ENCODE measurements at places on chromosomes 4 and X.

DNA sequence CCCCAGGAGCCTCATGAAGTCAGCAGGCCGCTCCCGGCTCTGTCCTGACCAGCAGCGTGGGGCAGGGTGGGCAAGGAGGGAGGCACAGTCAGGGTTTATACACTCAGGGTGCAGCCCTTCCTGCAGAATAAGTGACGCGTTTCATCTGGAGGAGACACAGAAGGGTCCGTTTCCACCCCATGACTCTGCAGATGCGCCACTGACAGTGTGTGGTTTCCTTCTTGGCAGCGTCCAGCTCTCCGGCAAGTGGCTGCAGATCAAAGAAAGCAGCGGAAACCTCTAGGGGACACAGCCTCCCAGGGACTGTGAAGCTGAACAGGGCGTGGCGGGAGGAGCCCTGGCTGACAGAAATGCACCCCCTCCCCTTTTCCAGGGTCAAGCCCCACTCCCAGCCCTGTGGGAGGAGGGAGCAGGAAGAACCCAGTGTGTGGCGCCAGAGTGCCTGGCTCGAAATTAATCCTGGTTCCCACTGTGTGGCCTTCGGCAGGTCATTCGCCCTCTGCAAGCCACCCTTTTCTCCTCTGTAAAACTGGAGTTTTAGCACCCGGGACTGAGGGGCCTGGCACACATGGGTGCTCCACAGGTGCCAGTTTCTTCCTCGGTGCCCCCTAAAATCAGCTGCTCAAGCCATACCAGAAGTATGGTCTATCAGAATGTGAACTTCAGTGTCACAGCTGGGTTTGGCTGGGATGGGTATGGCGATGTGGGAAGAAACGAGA lies 17.3 kb upstream of the TBC1D14 start:
- no peak for DNase-seq

DNA sequence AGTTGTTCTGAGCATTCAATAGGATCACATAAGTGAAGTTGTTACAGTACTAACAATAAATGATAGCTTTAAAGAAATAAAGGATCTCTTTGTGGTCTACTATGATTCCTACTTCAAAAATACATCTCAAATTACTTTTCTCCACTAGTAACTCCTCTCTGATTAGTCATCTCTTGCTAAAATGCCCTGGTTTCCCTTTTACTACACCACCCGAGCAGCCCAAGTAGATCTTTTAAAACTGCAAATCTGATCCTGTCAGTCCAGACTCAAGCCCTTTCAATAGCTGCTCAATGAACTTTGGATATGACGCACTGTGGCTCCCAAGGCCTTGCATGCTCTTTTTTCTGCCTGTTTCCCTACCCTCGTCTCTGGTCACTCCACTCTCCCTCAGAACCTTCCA lies 97.5 kb downstream of the MAOA start:
- DNase-seq = peak; percentile 0

DNA sequence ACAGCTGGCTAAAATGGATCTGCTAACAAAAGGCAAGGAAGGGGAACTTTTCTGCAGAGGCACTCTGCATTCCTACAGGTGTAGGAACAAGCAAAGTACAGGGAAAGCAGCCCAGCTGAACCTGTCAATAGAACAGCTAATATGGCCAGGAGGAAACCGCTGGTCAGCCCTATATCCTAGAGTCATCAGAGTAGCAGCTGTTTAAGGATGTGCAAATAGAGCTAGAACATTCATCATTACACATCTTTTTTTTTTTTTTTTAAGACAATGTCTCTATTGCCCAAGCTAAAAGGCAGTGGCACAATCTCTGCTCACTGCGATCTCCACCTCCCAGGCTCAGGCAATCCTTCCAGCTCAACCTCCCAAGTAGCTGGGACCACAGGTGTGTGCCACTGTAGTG lies 163.0 kb downstream of the BTC start:
- peak; percentile 49 for DNase-seq

DNA sequence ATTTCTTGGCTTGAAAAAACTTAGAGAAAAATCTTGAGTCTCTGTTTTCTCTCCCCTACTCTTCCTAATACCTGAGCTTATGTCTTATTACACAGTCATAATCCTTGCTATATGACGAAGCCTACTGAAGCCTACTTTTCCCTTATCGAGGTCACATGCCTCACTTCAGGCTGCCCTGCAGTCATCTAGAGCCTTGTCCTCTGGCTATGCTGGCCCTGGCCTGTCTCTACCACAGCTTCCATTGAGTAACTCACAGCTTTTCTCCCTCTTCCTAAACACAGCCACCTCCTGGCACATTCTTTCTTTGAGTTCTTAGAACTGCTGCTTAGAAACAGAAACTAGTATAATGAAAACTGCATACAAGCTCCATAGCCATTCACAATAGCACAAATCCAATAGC lies 1698.3 kb downstream of the STIM2 start:
- no peak for DNase-seq

- DNase-seq = no peak
Measured at GRCh38 chr4:127236889-127237288, 395.9 kb upstream of the INTU start.

DNA sequence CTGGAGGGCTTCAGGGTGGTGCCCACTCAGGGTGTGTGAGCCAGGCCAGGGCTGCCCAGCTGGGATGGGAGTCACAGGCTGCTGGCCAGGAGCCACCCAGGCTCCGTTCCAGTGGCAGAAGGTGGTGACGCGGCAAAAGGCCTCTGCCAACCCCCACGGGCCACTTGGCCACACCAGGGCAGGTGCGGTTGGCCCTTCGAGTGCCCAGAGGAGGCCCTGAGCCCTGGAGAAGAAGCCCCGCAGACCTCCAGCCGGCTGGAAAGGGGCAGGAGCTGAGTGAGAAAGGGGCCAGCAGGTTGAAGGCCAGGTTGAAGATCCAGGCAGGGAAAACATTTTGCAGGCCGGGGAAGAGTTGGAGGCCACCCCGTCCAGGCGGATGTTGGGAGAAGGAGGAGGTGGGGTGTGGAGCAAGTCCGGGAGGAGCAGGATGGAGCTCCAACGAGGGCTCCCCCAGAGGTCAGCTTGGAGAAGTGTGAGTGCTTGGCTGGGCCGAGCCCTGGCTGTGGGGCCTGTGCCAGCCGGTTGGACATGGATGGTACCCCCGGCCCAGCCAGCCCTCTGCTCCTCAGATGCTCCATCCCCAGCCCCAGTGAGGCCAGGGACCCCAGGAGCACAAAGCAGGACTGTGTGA lies 2.8 kb upstream of the CPLX1 start:
- DNase-seq = no peak

GRCh38 chr4:33924811-33925210 lies 2319.5 kb downstream of the ARAP2 start:
- DNase-seq = no peak

DNA sequence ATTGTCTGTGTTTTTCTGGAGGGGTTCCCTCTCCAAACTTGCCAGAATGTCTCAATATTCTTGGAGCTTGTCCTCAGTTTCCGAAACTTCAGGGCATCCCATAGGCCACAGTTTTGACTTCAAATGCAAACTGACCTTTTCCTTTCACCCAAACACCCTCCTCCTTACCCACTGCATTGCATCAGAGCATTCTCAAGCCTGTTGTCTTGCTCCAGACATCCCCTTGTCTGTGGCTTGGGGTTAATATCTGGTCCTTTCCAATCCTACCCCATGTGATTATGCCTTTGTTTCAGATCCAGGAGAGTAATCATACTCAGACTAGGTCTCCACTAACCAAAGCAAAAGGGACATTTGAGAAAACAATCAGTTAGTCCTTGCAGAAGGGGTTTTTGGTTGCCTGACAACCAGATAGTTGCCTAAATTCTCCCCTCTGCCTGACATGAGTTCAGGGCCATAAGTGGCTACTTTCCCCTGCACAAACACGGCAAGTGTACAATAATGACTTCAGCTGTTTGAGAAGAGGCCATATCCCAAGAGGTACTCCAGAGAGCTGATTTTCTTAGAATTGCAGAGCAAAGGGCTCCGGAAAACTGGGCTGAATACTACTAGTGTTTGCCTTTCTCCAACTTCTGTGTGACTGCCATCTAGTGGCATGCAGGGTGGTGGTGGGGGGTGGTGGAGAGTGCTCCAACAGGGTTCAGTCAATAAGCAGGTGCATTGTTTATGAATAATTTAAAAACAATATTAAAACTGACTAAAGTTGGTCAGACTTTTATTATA lies 130.2 kb downstream of the CHRDL1 start:
- DNase-seq = peak; percentile 26

GRCh38 chr4:187209921-187210613 lies 486.4 kb upstream of the FAT1 start:
- no peak for DNase-seq

- no peak for DNase-seq
Measured at GRCh38 chrX:120625371-120625770, 4.5 kb downstream of the C1GALT1C1 start.

GRCh38 chr4:140680686-140681085 lies 75.5 kb downstream of the TBC1D9 start:
- no peak for DNase-seq

- DNase-seq = no peak
Measured at GRCh38 chr4:55435141-55435841, 39.5 kb downstream of the TMEM165 start.

GRCh38 chrX:72042852-72043248 lies 88.9 kb downstream of the RTL5 start:
- DNase-seq = no peak

DNA sequence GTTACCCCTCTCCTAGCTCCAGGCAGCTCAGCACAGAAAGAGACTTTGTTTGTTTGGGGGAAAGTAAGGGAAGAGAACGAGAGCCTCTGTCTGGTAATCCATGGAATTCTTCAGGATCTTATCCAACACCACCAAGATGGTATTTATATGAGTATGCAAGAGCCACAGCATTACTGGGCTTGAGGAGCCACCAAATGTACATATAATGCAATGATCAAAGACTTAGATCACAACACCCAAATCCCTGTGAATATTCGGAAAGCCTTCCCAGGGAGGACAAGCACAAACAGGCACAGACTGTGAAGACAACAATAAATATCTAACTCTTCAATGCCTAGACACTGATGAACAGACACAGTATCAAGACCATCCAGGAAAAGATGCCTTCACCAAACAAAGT lies 116.6 kb downstream of the UPRT start:
- no peak for DNase-seq

DNA sequence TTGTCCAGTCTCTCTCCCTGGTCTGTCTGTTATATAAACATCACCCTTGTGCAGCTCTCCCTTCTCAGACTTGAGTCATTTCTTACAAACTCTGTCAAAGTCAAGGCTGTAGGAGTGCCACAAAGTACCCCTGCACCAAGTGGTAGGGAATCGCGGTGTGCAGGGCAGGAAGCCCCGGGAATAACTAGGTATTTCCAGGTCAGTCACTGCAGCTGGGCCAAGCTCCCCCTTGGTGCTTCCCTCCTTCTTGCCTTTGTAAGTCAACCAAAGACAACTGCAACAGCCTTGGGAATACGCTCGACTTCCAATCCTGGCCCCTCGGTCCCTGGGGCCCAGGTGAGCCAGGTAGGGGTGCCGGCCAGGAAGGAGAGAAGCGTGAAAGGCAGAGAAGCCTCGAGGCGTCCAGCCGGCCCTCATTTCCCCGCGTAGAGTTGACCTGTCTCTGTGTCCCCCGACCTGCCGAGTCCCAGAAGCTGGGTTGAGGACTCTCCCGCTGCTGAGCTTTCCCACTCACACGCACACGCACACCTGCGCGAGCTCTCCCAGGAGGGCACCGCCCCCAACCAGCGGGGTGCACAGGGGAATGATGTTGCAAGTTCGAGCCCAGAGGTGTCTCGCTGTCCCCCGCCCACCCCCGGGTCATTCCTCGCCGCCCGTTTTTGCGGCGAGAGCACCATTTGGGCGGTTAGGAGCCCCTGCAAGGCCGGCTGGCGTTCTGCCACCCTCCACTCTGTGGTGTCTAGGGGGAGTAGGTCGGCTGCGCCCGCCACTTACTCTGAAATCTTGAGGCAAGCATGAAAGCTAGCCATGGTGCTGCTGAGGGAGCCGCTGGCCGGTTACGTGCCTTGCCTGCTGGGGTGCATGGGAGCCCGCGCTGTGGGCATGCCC lies 22.8 kb upstream of the KIAA1210 start:
- DNase-seq = no peak

DNA sequence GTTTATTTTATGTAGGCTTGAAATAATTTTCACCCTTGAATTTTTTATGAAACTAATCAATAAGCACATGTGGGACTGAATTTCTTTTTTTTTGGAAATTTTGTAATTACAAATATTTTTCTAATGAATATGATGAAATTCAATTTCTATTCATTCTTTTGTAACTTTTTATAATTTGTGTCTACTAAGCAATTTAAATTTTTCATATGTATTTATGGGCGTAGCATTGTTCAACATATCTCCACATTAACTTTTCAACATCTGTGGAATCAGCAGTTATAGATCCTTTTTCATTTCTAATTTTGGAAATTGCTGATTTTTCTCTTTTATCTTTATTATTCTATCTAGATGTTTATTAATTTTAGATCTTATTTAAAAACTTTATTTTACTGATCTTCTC lies 1320.3 kb downstream of the C4orf33 start:
- DNase-seq = no peak

GRCh38 chr4:52911684-52912294 lies 49.7 kb downstream of the RASL11B start:
- peak; percentile 48 for DNase-seq

- no peak for DNase-seq
Measured at GRCh38 chr4:960140-960635, 13.2 kb downstream of the DGKQ start.

GRCh38 chr4:121072224-121073003 lies at the start of gene NDNF:
Gene NDNF (minus strand): TSS chr4:121072535. CDS start chr4:121045837, 26,698 bp downstream.
- DNase-seq = no peak

GRCh38 chr4:152599095-152599494 lies 63.2 kb upstream of the FBXW7 start:
- DNase-seq = no peak

DNA sequence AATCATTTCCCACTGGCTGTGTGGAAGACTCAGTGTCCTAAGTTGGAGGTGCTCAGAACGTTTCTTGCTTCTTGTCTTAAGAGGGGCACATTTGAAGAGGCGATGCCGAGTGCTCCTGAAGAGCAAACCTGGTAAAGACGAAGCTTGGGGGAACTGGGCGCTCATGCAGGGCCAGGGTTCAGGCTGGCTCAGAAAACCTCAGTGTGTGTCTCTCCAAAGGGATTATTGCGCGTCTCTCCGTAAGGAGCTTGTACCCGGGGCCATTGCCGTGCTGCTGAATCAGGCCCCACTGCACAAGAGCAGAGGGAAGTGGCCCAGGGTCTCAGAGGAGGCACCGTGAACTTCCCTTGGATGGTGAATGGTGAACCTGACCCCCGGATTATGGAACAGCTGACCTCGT lies 44.4 kb downstream of the PSAPL1 start:
- no peak for DNase-seq

DNA sequence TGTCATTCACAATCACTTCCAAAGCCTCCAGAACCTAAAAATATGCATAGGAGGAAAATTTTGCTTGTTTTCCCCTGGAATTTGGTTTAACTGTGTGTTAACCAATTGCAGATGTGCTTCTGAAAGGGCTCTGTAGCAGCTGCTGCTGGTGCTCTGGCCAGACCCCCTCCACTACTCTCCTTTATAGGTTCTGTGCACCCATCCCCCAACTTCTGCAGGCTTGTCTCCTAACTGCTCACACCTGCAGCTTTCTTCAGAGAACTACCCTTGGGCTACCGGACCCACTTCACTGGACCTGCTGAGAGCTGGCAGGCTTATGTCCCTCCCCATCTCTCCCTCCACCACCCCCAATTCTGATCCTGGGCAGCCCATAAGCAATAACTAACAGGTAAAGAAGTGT lies 662.1 kb upstream of the DIPK2B start:
- DNase-seq = no peak

All from RWPE1 (cell line).